ENCODE measurements at places on chromosomes 2 and 18.

- no peak for DNase-seq
Observed at GRCh38 chr2:237865623-237866041, 6.2 kb downstream of the RAMP1 start.

- no peak for DNase-seq
Observed at GRCh38 chr2:1546023-1546591, 132.8 kb downstream of the TPO start.

- no peak for DNase-seq
Observed at GRCh38 chr2:8554296-8554806, 127.5 kb upstream of the ID2 start.

DNA sequence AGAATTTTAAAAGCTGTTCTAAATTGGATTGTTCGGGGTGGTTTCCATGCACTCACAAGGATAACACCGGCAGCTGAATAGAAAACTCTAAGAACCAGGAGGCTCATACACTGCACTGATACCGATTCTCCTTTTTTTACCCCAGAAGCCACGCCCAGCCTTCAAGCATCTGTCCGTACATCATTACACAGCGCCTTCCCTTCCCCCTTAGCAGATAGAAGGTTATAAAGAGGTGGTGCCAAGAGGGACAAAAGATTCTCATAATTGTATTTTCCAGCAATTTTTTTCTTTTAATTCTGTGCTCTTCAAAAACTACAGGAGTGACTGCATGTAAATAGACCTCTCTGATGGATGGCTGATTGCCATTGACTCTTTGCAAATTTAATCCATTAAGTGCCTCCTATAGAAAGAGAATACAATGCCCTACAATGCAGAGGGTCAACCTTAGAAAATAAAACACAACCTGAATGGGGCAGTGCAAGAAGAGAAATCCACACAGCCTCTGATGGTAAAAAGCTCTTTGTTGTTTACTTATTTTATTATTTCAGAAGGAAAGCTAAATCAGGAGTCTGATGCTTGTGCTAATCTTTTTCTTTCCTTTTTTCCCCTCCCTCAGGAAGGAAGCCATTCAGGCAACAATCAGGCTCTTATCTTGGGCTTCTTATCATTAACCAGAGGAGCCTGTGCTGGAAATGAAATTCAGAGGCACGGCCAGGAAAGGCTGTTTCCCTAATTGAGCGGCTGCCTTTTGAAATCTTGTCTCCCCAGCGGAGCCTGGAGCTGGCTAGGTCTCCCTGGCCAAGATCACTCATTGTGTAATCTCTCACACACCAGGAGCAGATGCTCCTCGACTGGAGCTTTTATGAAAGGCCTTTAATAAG, 198.9 kb upstream of the NABP1 start:
- peak; percentile 57 for DNase-seq

- DNase-seq, result no peak
Observed at GRCh38 chr2:197628043-197628500, 47.3 kb downstream of the RFTN2 start.

GRCh38 chr2:164335947-164336346, 285.3 kb downstream of the GRB14 start:
- DNase-seq, result no peak

DNA sequence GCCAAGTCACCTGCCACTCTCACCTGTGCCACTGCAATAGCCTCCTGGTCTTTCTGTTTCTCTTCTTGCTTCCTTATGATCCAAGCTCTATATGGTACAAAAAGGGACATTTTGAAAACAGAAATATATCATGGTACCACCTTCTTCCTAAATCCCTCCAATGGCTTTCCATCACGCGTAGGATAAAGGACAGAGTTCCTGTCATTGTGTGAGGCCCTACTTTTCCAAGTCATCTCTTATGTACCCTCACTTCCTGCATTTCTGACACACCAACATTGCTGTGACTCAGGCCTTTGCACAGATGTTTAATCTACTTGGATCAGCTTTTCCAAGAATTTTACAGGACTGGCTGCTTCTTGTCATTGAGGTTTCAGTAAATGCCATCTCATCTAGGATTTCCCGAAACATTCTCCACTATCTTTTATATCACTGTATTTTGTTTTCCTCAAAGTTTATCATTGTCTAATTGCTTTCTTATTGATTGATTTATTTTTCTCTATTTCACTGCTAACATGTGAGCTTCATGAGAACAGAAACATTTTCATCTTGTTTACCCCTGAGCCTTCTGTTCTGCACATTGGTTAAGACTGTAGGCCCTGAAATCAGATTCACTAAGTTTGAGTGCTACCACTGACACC, 426.1 kb upstream of the FANCL start:
- no peak for DNase-seq

DNA sequence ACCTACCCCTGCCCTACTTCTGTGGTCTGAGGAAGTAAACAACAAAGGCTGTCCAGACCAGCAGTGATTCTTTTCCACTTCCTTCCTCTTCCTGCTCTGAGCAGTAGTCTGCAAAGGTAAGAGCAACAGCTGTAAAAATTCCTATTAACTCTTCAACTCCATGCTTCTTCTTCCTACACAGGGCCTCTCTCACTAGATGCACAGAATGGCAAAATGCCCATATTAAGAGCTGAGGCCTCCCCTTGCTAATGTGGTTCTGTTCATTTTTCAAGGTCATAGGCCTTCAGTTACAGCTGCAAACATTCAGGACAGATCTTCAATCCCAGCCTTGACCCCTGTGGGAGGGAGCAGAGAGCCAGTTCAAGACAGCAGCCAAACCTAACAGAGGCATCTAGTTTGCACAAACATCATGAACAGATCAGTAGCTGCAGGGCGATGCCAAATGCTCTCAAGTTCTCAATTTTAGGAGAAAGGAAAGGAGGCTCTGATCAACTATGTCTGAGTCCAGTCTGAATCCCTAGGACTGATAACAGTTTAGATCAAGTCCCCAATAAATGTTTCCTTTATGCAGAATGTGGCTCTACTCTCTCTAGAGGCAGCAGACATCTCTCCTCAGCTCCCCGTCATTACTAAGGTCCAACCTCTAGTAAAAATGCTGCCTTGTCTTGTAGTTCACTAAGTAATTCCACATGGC, 20.9 kb downstream of the SLC40A1 start:
- peak; percentile 23 for DNase-seq

DNA sequence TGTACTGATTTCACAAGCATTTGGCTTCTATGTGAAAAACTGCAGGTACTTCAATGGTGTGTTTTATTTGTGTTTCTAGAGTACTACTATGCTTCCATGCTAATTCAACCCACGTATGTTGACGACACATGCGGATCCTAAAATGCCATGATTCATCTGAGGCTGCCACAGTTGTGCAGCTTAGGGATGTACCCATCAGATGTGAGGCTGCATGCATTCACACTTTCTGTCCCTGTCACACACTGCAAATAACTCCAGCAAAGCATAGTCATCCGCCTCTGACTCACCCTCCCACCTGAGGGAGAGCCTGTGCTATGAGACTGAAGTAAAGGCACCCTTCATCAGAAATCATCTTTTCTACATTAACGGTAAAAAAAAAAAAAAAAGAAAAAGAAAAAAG, 22.1 kb upstream of the SERTAD2 start:
- no peak for DNase-seq

- DNase-seq, result no peak
Observed at GRCh38 chr2:31675485-31675901, 94.8 kb upstream of the SRD5A2 start.

GRCh38 chr2:60821587-60822302, 59.6 kb upstream of the REL start:
- no peak for DNase-seq

GRCh38 chr2:99442837-99443236, 47.0 kb downstream of the REV1 start:
- DNase-seq, result no peak

- DNase-seq, result no peak
Observed at GRCh38 chr18:13280070-13280795, 61.7 kb downstream of the LDLRAD4 start.

DNA sequence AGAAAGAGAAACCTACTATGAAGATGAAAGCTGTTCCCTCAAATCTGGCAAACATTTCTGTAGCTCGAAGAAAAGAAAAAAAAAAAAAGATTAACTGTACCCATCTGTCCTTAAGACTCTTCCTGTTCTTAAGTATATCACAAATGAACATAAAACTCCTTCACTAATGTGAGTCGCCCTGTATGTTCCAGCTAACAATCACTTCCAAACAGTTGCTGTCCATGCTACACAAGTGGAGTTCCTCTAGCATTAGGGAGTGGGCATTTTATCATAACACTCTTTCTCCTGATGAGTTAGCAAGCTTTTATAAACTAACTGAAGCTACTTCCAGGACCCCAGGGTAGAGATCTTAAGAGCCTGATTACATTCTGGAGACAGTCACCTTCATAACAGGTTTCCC, 5.8 kb downstream of the CUL3 start:
- no peak for DNase-seq

DNA sequence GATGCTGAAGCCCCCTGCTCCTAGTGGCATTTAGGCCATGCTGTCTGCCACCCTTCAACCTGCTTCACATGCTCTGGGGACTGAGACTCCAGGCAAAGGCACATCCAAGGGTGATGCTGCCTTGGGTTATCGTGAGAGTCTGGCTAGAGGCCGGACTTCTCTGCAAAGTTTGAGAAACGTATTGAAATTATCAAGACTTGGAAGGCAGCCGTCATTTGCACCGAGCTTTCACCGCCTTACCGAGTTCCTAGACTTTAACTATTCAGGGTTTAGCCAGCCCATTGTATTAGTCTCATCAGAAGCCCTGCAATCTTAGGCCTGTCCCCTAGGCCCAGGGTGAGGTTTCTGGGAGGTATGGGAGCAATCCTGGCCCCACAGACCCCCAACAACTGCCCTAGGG, 34.0 kb downstream of the RDH14 start:
- no peak for DNase-seq
